Muscle of leg (tissue), 16 donors: ENCODE measurements at places on chromosomes 13 and 19.

GRCh38 chr13:112260108-112261055 is 115.8 kb upstream of the SPACA7 start:
- no peak overlapping the region for H3K27ac ChIP-seq
- H3K36me3 ChIP-seq, result no peaks in the 10 kb centered on the region
- H3K4me3 ChIP-seq, result no peak overlapping the region
- H3K27me3 ChIP-seq, result peaks cover 2% of the 10 kb centered on the region
- H3K4me1 ChIP-seq, result no peaks in the 10 kb centered on the region

DNA sequence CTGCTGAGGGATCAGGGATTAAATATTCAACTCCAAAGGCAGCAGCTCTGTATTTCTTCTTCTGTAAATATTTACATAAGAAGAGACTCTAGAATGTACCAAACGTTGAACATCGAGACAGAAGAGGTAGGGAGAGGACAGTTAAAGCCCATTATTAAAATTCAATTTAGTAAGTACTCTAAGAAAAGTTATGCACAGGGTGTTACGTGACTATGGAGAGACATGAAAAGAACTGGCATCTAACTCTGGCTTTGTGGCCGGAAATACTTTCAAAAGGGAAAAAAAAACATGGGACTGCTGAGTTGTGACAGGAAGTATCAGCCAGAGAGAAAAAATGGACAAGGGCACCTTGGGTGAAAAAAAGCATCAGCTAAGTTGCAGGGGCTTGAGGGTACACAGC is 36.7 kb downstream of the LNX2 start:
- DNase-seq, result peak; percentile 15
- H3K27ac ChIP-seq, result no peak overlapping the region
- peaks cover 3% of the 10 kb centered on the region for H3K36me3 ChIP-seq
- no peaks in the 10 kb centered on the region for H3K27me3 ChIP-seq

GRCh38 chr19:35194012-35194984 is 34.2 kb downstream of the FAM187B start:
- H3K4me3 ChIP-seq, result no peak overlapping the region
- no peaks in the 10 kb centered on the region for H3K27me3 ChIP-seq
- DNase-seq, result no peak
- no peak overlapping the region for H3K27ac ChIP-seq
- H3K36me3 ChIP-seq, result no peaks in the 10 kb centered on the region

- peak; percentile 78 for DNase-seq
- peaks cover 30% of the 10 kb centered on the region for H3K4me1 ChIP-seq
- no peak overlapping the region for H3K4me3 ChIP-seq
- H3K36me3 ChIP-seq, result no peaks in the 10 kb centered on the region
These were observed 5.5 kb upstream of the EMP3 start for GRCh38 chr19:48319647-48320541.

- DNase-seq, result peak; percentile 63
- H3K4me3 ChIP-seq, result peak overlapping the region; percentile 24
These were observed 8.1 kb downstream of the NKPD1 start for GRCh38 chr19:45152504-45153338.
